ENCODE measurements at places on chromosomes 3 and 15. TPM values are rescaled to one million over a fixed set of nuclear protein-coding genes. Genes with fewer than 3 reads are reported as not detected.

GOLGA6L6 gene
- total RNA-seq, result not detected

BCL2A1 gene
- 0.55 TPM for total RNA-seq

ACSBG1 gene
- total RNA-seq, result 0.05 TPM

GTF2E1 gene
- total RNA-seq, result 11.4 TPM

PLA2G4E gene
- total RNA-seq, result not detected

TUSC7 gene
- not detected for total RNA-seq

SLC51A gene
- not detected for total RNA-seq

AHSG gene
- total RNA-seq, result not detected

DNASE1L3 gene
- total RNA-seq, result 1.9 TPM

KY gene
- 20.6 TPM for total RNA-seq

COMMD4 gene
- total RNA-seq, result 42.3 TPM

DNA sequence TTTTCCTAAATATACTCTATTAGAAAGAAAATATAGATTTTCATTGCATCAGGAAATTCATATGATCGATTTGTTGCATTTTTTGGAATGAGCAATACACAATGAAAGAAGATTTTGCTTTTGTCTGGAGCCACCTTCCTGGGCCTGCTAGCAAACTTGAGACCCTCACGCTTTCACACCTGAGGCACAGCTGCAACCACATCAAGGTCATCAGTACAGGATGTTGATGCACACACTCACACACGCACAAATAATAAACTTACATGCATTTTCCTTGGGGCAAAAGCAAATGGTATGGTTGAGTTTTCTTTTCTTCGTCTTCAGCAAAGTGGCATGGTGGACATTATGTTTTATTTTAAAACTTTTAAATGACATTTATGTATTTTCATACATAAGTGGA is 64.8 kb upstream of the SATB1 start:
- DNase-seq, result no peak

DNA sequence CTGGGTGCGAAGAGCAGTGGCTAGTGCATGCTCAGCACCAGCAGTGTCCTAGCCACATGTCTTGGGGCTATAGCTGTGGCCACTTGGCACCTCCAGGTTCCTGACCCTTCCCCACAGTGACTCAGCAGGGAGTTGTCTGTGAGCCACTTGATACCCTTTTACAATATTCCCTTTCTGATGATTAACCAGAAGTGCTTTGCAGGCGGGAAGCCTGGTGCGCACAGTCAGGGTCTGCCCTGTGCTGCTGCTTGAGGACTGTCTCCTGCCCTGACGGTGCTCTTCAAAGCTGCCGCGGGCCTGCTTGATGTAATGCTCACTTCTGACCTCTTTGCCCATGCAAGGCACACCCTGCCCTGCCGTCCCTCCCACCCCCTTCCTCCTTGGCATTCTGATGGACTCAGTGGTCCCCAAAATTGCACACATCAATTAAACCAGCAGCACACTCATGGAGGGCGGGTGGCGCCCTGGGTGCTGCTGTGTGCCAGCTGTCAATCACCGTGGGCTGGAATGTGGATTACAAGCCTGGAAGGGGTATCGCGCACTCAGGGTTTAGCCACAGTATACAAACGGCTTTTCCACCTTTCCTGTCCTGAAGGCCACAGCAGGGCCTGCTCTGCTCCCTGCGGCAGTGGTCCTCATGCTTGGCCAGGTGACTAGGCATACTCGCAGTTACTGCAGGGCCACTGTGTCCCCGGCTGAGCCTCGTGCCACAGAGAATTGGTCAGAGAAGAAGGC is 40.9 kb upstream of the PCSK6 start:
- DNase-seq, result no peak

- no peak for DNase-seq
These were observed 1.6 kb upstream of the BNC1 start for GRCh38 chr15:83285979-83286553.

DNA sequence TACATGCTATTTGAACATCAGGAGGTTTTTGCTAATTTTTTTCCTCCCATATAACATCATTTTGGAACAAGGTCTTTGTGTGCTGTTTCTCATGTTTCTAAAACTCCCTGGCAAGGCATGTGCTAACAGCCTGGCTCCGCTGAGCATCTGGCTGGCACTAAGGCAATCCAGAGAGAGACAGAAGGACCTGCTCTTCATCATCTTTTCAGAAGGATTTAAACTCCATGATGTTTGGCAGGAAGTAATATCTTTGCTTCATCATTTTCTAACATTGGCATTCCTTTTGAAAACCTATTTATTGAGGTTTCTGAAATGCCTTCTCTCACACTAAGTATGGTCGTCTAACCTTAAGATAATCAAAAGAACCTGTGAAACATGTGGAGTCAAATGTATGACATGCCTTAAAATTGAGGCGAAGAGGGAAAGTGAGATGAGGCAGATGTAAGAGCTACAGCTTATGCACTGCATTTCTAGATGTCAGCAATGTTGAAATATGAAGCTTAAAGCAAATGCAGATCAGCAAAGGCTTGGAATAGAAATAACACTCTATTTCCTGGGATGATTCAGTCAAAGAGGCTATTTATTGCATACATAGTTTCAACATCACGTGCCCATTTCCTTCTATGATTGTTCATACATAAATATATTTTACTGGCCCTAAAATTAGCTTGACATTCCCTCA is 592.0 kb downstream of the ZNF385D start:
- no peak for DNase-seq

DNA sequence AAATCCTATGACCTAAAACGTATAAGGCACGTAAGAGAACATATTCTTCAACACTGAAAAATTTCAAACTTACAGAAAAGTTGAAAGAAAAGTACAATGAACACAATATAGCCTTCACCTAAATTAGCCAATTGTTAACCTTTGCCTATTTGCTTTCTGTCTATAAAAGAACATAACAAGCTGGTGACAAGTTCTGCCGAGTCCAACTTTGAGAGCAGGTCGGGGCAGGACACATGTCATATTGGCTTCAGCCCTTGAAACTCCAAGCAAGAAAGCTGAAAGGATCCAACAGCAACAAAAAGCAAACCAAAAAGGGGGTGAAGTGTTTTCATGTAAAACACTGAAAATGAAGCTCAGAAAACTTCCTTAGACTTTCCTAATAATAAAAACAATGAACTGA is 59.1 kb downstream of the TBC1D2B start:
- no peak for DNase-seq

GRCh38 chr3:2468816-2469215 is 370.1 kb downstream of the CNTN4 start:
- no peak for DNase-seq

- no peak for DNase-seq
These were observed 1.4 kb downstream of the MTMR10 start for GRCh38 chr15:30990036-30990435.

- no peak for DNase-seq
These were observed 37.8 kb downstream of the CEMIP start for GRCh38 chr15:80816936-80817335.

DNA sequence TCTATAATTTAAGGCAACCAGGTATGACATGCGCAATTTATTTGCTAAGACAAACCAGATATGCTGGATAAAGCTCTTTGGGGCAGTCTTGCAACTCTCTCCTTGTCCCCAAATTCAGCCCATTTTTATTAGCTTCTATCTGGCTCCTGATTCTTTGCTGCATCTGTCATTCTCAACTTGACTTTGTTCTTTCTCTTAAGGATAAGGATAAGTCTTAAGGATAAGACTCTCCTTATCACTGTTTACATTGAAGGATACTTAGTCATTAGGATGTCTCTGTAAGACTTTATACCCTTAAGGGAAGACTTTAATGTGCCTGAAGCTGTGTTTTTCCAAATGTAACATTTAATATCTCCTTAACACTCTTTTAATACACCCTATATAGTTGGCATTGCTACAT is 49.2 kb downstream of the ALCAM start:
- no peak for DNase-seq

- DNase-seq, result no peak
These were observed 13.8 kb downstream of the THSD4 start for GRCh38 chr15:71128939-71129562.

DNA sequence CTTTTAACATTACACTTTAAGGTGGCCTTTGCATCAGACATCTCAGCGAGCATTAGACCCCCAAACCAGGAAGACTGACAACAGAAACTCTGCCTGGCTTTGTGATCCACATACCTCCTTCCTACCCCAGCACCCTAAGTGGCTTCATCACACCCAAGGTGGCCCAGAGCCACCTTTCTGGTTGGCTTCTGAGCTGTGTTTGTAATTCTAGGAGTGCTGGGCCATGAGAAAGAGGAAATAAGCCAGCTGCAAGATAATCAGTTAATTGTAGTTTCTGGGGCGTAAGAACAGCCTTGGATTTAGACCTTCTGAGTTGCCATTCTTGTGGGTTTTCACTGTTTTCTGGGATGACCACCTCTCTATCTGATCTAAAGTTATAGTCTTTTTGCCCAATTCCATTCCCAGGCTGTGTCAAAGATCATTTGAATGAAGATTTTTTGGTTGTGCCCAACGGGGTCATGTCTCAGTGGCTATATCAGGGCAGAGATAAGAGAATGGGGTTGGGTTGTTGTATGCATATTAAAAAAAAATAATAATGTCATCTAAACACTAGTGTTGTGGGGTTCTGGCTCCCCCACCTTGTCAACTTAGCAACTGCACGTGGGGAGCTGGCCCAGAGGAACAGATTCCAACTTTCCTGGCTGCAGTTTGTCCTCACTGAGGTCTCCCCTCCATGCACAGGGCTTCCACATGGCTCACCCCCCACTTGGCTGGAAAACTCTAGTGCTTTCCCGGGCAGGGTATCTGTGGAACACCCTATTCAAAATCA is 234.8 kb upstream of the WNT5A start:
- DNase-seq, result peak; percentile 29

DNA sequence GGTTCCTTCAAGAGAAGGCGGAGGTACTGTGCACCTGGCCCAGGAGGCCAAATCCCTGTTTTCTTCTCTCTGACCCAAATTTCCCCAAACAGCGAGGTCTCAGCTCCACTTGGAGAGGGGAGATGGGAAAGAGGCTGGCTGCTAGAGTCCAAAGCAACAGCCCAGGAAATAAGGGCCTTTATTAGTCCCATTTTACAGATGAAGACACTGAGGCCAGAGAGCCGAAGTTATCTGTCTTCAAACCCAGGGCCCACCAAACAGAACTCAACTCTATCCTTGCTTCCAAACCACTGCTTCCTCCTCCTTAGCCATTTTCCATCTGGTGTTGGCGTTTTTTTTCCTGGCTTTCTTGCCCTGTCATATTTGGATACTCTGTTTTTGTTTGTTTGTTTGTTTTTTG is 22.0 kb upstream of the FLNB start:
- no peak for DNase-seq

DNA sequence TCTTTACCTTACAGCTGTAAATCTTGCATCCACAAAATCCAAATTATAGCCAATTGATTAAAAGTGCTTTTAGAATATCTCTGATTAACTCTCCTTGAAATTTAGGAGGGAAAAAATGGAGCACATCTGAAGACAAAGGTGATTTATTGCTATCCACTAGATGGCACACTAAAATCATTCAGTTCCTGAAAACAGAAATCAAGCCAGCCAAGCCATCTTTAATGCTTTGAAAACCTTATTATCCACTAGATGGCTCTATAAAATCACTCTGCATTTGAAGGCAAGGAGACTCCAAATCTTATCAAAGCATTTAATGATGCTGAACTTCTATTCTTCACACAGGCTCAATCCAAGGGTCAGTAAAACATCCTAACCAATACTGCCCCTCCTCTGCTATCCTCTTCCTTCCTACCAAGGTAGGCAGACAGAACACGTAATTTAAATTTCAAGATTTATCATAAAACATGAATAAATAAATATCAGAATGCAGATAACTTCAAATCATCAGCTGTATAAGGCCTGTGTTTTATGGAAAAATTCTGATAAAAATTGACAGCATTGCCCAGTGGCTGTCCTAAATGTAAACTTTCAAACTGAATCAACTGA is 48.4 kb downstream of the GOLIM4 start:
- no peak for DNase-seq

DNA sequence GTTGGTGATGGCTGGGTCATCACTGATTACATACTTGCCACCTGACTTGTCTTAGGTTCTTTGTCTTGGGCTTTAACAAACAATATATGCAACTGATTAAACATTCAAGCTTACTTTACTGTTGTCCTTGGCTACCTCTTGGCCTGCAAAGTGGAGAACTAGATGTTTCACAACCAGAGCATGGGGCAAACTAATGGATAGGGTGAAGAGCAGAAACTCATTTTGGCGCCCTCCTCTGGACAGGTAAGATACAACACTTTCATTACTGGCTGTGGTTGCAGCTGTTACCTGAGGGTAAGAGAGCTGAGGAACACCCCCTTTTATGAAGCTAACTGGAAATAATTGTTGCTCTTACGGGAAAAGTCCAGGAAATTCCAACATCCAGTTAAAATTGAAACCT is 262.1 kb downstream of the NAALADL2 start:
- DNase-seq, result no peak

DNA sequence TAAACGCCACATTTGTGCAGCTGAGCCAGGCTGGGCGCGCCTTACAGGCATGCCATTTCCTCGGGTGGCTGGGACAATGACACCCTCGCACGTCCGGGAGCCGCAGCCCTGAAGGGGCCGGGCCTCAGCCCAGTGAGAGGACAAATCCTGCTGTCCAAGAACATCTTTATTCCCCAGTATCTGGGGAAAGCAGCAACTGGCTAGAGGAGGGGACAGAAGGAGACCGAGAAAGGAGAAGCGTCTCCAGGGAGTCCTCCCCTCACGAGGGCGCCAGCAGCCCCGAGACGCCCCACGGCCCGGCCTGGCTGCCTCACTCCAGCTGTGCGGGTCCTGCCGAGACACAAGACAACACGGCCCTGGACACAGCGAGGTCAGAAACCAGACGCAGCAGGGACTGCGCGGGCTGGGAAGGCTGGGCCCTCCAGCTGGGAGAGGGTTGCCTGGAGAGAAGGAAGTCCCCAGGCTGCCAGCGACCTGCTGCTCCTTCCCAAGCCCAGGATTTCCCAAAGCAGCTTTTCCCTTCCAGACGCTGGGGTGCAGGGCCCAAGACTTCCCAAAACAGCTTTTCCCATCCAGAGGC is 130.2 kb downstream of the CHSY1 start:
- peak; percentile 90 for DNase-seq

DNA sequence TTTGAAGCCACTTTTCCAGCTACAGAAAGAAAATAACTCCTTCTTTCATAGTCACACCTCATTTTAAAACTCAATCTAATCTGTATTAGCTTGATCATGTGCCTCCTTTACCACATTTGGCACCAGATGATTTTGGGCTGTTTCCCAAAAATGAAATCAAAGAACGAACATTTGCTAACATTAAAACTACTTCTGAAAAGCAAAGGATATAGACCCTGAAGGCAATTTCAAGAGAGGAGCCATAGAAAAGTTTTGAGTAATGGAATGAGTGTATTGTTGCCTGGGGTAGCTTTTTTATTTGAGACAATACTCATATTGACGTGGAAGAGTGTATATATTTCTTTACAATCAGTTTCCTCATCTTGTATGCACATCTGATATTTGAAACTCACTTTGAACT is 152.8 kb upstream of the TBL1XR1 start:
- no peak for DNase-seq

DNA sequence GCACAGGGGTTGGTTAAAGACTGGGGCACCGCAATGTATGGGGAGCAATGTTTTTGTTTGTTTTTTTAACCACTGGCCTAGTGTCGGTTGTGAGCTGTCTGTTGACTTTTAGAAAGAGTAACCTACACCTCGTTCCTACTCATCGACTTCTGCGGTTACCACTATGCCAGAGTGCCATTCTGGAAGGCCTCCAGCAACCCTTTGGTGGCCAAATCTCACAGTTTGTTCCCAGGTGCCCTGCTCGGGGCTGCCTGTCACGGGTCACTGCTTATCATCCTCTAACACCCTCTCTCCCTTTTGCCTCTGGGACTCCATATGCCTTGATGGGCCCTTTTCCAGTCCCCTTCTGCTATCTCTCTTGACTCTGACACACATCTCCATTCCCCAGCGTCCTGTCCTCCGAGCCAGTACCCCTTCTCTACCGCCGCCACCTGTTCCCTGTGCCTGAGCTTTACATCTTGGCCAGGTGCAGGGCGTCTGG is 290.4 kb upstream of the C2CD4B start:
- DNase-seq, result peak; percentile 81
